ENCODE measurements at places on chromosomes 5 and 9.
A peak's percentile ranks its signal among the peaks of the same experiment; 100 is the strongest.

- no peak for DNase-seq
Observed at GRCh38 chr5:179217956-179218942, 127.0 kb downstream of the ADAMTS2 start.

GRCh38 chr5:34598177-34598794, 57.8 kb upstream of the RAI14 start:
- DNase-seq: no peak

DNA sequence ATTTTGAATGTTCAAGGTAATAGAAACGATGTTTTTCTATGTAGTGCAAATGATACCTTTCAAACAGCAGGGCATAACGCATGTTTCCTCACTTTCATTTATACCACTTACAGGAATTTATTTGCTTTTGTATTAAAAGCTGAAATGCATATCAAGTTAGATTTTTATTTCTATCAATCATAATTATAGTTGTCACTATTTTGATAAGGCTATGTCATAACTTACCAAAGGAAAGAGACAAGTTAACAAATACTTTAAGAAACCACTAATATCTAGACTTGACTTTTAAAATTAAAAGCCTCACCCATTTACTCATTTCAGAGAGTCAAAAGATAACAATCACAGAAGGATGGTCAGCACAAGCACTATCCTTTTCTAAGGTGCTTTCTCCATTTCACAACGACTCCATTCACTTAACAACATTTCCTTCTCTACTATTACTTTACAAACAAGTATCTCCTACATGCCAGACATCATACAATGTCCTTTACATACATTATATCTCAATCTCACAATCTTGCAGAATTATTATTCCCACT, 12.6 kb downstream of the ERP44 start:
- no peak for DNase-seq

DNA sequence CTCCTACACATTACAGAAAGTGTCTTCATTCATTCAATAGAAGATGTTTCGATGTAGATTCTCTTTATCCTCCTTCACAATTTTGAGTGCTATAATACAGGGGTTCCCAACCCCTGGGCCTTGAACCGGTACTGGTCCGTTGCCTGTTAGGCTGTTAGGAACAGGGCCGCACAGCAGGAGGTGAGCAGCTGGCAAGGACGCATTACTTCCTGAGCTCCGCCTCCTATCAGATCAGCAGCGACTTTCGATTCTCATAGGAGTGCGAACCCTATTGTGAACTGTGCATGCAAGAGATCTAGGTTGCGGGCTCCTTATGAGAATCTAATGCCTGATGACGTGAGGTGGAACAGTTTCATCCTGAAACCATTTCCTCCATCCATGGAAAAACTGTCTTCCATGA, 153.0 kb upstream of the SMC2 start:
- no peak for DNase-seq

DNA sequence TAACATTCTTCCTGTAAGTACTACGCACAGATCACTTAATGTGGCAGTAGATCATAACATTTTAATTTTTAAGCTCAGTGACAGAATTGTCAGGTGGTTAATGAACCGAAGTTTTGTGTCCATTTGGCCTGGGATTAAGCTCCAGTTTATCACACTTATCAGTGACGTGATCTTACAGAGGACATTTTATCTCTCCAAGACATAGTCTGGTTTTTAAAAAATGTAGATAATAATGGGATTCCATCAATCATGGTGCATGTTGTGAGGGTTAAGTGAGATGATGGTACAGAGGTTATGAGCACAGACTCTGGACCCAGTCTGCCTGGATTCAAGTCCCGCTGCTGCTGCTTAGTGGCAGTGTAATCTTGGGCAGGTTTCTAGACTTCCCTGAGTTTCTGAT, 66.0 kb upstream of the ZFAND5 start:
- no peak for DNase-seq

DNA sequence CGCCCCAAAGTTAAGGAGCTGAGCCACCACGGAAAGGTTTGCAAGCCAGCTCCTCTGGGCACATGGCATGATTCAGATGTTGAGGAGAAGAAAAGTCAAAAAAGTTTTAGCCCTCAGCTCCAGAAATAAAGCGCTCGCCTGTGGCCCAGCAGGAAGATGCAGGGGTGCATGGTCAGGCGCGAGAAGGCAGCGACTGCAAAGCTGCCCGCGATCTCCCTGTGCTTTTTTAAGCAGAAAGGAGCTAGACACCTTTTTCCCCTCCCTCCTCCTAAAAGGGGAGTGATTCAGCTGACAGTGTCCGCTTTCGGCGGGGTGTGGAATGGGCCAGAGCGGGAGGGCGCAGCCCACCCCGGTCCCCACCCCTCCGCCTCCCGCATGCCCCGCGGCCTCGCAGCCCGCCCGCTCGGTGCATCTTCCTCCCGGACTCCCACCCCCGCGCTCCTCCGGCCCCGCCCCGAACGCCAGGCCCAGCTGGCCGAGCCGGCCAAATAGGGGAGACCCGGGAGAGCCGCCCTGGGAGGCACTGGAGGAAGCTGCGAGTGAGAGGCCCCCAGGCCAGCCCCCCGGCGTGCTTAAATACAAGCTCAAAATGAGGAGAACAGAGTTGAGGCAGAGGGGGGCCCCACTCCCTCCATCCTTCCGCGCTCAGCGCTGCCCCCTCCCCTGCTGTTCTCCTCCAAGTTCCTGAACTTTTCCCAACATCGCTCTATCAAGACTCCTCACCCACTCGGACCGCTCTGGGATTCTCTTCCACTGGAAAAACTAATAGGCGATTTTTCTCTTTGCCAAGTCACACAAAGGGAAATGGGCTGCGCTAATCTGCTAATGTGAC, at the start of gene ADAMTS12:
Gene ADAMTS12, minus strand, starts transcription at position 203 of the 832 bp plus-strand sequence. Its CDS starts 134 bp downstream, at position 69.
- DNase-seq: no peak

DNA sequence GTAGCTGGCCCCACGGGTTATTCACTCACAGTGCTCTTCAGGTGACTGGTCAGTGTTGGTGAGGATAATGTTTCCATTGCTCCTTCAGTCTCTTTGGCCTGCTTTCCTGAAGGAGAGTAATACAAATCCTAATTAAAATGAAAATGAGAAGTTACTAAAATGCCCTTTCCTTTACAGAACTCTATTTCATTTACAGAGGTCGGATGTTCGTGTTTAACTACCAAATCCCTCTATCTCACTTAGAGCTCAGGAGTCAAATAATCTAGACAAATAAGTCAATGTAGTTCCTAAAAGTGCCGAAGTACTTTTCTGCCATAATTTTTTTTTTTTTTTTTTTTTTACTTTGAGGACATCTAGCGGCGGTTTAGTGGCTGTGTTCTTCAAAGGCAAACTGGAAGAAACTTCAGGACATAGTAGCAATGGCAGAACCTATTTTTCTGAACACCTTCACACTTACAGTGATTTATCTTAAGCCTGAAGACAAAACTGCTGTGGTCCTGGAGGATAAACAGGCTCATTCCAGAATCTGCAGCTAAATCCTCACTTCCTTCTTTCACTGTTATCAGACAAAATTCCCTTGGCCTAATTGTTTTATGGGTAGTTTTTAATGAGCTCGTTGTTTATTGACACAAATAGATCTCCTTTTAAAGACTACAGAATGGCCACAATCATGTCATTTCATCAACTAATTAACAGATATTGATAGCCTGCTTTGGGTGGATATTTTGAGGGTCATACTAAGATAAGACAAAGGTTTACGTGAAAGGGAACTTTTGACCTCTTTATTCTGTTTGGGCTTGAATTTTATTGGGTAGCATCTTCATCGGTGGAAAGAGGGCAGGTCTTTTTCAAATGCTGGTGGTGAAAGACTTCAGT, 207.6 kb upstream of the DMRTA1 start:
- no peak for DNase-seq

DNA sequence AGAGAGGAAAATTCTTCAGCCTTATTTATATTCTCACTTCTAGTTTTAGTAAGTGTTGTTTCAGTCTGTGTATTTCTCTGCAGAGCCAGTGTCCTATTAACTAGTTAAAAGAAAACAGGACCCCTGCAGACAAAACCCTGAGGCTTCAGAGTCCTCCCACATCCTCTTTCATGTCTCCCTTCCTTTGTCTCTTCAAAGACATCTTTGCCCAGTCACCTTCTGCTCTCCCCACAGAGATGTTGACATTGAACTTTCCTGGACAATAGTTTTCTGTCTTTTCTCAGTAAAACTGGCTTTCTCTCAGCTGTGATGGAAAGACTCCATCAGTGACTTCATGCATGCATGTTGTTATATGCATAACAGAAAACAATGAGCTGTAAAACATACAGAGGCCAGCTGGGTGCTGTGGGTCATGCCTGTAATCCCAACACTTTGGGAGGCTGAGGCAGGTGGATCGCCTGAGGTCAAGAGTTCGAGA, 20.2 kb downstream of the GRAMD2B start:
- no peak for DNase-seq

- DNase-seq: no peak
Observed at GRCh38 chr9:75935591-75935990, 45.1 kb downstream of the PCSK5 start.

DNA sequence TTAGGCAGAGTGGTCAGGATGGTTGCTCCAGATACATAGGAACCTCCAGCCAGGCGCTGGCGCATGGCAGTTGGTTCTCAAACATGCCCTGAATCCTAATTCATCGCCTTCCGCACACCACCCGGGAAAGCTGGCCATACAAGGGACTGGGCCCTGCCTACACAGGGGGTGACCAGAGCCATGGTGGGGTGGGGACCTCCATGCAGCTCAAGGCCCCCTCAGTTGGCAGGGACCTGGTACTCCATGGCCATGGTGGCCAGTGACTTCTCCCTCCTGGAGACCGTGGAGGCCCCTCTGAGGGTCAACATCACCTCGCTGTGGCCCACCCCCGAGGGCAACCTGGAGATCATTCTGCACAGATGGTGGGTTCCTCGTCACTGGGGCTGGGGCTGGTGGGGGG, 26.8 kb downstream of the PAEP start:
- DNase-seq: no peak

DNA sequence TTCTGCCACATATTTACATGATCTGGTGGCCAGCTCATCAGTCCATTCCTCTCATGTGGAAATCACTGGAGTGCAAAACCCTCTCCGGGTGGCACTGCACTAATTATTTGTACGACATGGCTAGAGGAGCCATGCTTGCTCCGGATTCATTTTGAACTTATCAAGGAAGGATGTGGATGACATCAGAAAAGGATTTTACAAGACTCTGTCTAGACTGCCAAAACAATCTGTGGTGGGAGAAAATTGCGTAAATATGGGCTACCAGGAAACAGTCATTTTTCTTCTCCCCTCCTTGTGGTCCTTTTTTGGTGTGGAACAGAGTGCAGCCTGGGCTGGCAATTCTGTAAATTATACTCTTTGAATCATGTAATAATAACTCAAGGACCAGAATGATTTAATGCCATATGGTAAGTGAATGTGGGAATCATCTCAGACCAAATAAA, 123.4 kb upstream of the IFNE start:
- no peak for DNase-seq

- no peak for DNase-seq
Observed at GRCh38 chr5:124553911-124554310, 192.5 kb downstream of the ZNF608 start.

- DNase-seq: peak; percentile 52
Observed at GRCh38 chr9:137156567-137157375, 13.1 kb downstream of the LRRC26 start.

DNA sequence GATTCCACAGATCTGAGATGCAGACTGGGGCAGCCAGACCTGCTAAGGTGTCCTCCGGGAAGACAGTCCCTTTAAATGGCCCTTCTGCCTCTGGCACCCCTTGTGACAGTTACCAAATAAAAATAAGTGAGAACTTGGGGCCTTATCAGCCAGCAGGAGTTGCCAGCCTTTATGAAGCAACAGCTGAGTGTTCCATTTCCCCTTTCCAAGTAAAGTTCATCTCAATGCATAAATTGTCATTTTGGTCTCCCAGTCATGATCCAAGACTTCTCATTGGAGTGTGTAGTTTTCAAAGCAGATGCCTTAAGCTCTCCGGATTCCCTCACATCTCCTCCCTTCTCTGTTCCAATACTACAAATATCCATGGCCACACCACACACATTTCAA, 4.1 kb downstream of the PTCH1 start:
- no peak for DNase-seq

- no peak for DNase-seq
Observed at GRCh38 chr5:119341452-119342349, 14.1 kb upstream of the TNFAIP8 start.

GRCh38 chr9:8389531-8389930, 590.0 kb upstream of the DMAC1 start:
- no peak for DNase-seq

DNA sequence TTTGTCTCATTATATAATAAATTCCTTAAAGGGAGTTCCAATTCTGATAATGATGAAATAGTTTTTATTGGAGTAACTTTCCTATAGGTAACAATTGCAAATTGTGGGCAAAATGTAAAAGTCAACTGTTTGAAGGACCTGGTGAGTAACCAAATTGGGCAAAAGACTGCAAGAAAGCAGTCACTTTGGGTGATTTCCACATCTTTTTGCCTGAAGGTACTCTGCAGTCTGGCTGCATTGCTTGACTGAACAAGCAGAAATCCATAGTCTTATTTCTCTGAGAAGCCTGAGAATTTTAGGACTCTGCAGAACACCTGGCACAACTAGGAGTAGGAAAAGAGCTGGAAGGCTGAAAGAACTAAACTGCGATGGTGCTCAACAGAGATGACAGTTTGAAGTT, 114.9 kb downstream of the HOMER1 start:
- no peak for DNase-seq

DNA sequence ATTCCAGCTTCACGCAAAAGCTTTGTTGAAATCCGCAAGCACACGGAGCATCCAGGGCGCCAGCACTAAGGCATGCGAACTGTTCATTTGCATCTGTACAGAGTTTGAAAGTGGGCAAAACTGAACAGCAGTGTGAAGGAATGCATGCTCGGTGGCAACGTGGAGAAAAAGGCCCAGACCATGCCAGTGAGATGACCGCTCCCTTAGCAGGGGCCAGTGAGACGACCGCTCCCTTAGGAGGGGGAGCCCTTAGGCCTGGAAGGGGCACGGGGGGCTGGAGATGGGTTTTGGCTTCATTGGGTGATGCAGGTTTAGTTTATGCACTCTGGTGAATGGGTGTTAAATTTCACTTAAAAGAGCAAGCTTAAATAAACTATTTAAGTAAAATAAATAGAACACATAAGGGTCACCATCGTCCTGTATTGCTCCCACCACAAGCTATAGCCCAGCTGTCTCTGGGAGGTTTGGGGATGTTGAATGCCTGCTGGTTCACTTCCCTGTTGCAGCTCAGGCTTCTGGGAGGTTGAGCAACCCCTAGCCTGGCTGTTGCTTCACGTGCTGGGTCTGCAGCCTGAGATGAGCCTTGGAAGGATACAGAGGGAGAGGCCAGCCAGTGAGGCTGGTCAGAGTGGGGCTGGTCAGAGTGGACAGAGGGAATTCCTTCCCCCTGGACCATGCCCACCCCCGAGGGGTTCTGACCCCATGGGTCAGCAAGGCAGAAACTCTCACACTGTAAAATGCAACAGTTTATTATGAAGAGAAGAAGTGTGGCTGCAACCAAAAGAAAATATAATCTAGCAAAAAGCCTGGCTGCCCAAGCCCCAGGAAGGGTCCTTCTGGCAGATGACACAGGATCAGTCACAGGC, 4.6 kb upstream of the FCN1 start:
- no peak for DNase-seq

DNA sequence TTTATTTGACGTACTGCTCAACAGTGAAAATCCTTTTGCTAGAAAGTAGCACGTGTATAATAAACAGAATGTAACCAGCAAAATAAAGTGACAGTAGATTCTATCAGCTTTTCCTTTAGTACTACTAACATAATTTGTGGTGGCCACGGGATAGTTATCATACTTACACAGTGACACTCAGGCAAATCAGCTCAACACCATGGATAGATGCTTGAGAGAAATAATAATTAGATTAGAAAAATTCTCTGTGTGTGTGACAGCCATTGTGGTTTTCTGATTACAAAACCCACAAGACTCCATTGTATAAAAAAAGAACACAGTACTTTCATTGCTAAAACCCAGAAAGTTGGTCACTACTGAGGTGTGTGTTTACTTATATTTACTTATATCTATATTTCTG, 101.1 kb downstream of the MUSK start:
- no peak for DNase-seq

All from GM18507 (cell line).